ENCODE measurements at places on chromosomes 12 and 14. TPM values are rescaled to one million over a fixed set of nuclear protein-coding genes. Genes with fewer than 3 reads are reported as not detected.

GRCh38 chr12:113315358-113315757 lies 19.6 kb downstream of the SLC8B1 start:
- DNase-seq: peak; percentile 51
- no peaks in the 10 kb centered on the region for H3K27me3 ChIP-seq
- no peak overlapping the region for H3K27ac ChIP-seq
- peaks cover 12% of the 10 kb centered on the region for H3K36me3 ChIP-seq
- no peak overlapping the region for H3K4me3 ChIP-seq
- H3K4me1 ChIP-seq: peaks cover 4% of the 10 kb centered on the region

DNA sequence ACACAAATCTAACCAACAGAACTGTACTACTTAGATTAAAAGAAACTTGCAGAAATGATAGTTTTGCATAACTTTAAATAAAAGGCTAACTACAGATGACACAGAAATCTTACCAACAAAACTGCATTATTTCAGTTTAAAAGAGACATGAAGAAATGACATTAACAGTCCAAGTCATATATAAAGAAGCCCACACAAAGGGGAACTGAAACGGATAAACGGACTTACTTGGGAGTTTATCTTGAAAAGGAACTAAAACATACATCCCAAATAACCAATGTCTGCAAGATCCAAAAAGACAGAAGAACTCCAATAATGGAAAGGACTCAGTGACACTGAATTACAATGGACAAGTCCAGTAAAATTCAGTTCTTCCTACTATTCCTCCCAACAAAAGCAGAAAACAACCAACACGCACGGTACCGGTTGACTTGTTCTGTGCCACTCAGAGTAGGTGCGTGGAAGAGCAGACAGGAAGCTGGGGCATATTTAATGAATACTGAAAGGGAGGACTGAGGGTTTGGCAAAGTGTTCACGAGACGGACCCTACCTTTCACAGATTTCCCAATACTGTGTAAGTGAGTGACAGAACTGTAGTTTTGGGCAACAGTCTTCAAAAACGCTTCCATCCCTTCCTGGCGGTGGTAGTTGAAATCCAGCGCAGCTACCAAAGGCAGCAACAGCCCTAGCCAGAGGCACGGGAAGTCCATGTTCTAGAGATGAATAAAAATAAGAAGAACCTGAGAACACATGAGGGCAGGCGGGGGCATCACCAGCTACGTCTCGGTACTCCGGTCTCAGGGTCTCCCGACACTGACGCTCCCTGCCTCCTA lies 627 bp downstream of the CPM start:
- peak overlapping the region; percentile 31 for H3K27ac ChIP-seq
- H3K27me3 ChIP-seq: peaks cover 2% of the 10 kb centered on the region
- H3K4me1 ChIP-seq: peaks cover 22% of the 10 kb centered on the region
- no peak for DNase-seq
- peak overlapping the region; percentile 70 for H3K4me3 ChIP-seq
- no peaks in the 10 kb centered on the region for H3K36me3 ChIP-seq

GRCh38 chr12:95582230-95583058 lies 31.2 kb upstream of the USP44 start:
- H3K4me1 ChIP-seq: no peaks in the 10 kb centered on the region
- DNase-seq: no peak
- no peaks in the 10 kb centered on the region for H3K27me3 ChIP-seq
- no peak overlapping the region for H3K27ac ChIP-seq

The CPM gene
- total RNA-seq: 16.0 TPM

The SOAT2 gene
- not detected for total RNA-seq

The CABP1 gene
- total RNA-seq: 3.8 TPM

The ANAPC5 gene
- 55.0 TPM for total RNA-seq

DNA sequence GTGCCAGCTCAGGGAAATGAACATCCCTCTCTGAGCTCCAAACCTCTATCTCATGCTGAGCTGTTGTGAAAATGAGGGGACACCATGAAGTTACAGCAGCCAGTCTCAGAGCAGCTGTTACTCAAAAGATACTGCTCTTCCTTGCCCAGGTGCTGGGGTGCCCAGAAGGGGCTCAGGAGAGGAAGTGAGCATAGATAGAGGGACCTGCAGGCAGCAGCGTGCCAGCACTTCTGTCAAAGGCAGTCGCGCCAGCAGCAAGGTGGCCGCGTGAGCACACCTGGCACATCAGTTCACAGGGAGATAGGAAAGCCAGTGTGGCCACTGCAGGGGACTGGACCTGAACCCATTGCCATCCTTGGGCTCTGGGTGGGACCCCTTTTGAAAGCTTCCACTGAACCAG lies 27.8 kb downstream of the C14orf132 start:
- H3K4me3 ChIP-seq: no peak overlapping the region
- no peaks in the 10 kb centered on the region for H3K27me3 ChIP-seq
- no peak for DNase-seq
- H3K4me1 ChIP-seq: no peaks in the 10 kb centered on the region

DNA sequence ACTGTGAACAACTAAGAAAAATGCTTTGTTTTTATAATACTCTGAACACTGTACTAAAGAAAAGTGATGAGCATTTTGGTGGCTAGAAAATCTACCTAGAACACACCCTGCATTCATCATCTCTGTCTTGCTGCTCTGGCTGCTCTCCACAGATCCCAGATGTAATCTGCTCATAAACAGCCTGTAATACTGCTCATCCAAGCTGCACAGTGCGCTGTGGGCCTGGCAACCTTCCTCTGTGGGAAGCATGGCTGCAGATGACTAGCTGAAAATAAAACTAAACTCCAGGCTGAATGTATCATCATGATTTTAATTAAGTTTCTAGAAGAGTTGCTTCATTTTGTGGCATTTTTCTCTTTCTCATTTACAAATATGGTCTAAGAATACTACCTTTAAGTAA lies 200.7 kb downstream of the SLC2A13 start:
- no peaks in the 10 kb centered on the region for H3K4me1 ChIP-seq
- no peak overlapping the region for H3K27ac ChIP-seq
- H3K36me3 ChIP-seq: no peaks in the 10 kb centered on the region
- peak; percentile 43 for DNase-seq
- no peaks in the 10 kb centered on the region for H3K27me3 ChIP-seq

- H3K4me3 ChIP-seq: no peak overlapping the region
- H3K36me3 ChIP-seq: no peaks in the 10 kb centered on the region
- no peak for DNase-seq
- no peaks in the 10 kb centered on the region for H3K27me3 ChIP-seq
- no peaks in the 10 kb centered on the region for H3K4me1 ChIP-seq
- H3K27ac ChIP-seq: no peak overlapping the region
Measured at GRCh38 chr14:93736378-93737014, 51.8 kb downstream of the PRIMA1 start.

DNA sequence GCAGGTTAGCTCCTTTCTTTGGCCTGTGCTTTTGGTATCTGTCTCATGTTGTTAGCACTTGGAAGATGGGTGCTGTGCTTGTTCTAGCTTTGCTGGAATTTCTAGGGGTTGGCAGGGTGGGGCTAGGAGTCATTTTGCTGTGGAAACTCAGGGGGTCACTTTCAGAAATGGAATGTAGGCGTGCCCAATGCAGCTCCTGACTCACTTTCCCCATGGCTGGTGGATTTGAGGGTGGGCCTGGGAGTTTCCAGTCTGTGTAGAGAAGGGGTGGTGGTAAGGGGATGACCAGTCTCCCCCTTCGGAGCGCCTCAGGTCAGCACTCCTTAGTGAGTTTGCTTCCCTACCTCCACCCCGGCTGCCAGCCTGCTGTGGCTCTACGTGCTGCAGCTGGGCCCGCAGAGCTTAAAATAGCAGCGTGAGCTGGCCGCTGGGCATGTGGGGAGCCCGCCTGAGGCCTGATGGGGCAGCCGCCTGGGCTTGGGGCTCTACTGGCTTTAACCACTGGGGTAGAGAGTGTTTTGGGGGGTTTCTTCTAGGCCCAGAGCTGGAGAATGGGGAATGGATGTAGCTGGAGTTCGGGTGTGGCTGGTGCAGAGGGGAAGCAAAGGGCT lies 108.2 kb downstream of the TSPAN9 start:
- H3K27me3 ChIP-seq: no peaks in the 10 kb centered on the region
- peaks cover 69% of the 10 kb centered on the region for H3K4me1 ChIP-seq
- DNase-seq: peak; percentile 89

- H3K36me3 ChIP-seq: no peaks in the 10 kb centered on the region
- no peak for DNase-seq
- H3K27me3 ChIP-seq: no peaks in the 10 kb centered on the region
- H3K4me3 ChIP-seq: no peak overlapping the region
- H3K4me1 ChIP-seq: no peaks in the 10 kb centered on the region
Measured at GRCh38 chr14:73680821-73681220, 33.4 kb downstream of the PNMA1 start.

GRCh38 chr12:185576-185955 lies 28.4 kb downstream of the SLC6A12 start:
- H3K27ac ChIP-seq: no peak overlapping the region
- H3K27me3 ChIP-seq: no peaks in the 10 kb centered on the region
- peaks cover 30% of the 10 kb centered on the region for H3K4me1 ChIP-seq
- no peaks in the 10 kb centered on the region for H3K36me3 ChIP-seq
- H3K4me3 ChIP-seq: no peak overlapping the region

GRCh38 chr12:67070604-67071003 lies 198.6 kb upstream of the CAND1 start:
- H3K27ac ChIP-seq: no peak overlapping the region
- H3K36me3 ChIP-seq: no peaks in the 10 kb centered on the region

DNA sequence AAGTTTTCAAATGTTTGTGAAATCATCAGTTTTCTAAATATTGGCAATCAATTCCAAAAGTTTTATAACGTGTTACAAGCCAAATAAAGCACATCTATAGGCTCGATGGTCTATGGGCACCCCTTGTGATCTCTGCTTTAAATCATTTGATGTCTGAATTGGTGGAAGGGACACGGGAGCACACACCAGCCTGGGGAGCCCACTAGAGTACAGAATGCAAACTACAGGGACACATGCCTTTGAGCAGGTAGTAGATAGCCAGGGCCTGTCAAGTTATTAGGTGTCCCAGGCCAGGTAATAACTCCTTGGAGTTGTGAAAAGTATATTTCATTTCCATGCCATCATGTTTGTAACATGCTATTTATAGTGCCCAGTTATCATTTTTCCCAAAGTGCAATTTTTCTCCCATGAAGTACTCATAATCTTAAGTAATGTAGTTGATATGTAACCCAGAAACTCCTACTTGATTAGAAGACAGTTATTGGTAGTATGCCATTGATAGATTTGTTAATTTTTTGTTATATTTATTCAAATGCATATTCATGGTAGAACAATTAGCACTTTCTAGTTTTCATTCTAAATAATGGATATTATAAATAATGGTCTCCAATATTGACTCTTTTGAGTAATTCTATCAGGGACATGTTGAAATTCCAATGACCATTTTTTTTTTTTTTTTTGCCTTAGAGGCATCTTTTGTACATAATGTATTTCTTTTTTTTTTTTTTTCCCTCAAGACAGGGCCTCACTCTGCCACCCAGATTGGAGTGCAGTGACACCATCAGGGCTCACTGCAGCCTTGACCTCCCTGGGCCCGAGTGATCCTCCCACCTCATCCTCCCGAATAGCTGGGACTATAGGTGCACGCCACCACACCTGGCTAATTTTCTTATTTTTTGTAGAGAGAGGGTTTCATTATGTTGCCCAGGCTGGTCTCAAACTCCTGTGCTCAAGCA lies 96.9 kb upstream of the FGD4 start:
- H3K4me1 ChIP-seq: no peaks in the 10 kb centered on the region
- no peaks in the 10 kb centered on the region for H3K27me3 ChIP-seq
- H3K36me3 ChIP-seq: peaks cover 14% of the 10 kb centered on the region
- H3K4me3 ChIP-seq: no peak overlapping the region

The CCDC184 gene
- 1.00 TPM for total RNA-seq

The VTI1B gene
- 112 TPM for total RNA-seq

DNA sequence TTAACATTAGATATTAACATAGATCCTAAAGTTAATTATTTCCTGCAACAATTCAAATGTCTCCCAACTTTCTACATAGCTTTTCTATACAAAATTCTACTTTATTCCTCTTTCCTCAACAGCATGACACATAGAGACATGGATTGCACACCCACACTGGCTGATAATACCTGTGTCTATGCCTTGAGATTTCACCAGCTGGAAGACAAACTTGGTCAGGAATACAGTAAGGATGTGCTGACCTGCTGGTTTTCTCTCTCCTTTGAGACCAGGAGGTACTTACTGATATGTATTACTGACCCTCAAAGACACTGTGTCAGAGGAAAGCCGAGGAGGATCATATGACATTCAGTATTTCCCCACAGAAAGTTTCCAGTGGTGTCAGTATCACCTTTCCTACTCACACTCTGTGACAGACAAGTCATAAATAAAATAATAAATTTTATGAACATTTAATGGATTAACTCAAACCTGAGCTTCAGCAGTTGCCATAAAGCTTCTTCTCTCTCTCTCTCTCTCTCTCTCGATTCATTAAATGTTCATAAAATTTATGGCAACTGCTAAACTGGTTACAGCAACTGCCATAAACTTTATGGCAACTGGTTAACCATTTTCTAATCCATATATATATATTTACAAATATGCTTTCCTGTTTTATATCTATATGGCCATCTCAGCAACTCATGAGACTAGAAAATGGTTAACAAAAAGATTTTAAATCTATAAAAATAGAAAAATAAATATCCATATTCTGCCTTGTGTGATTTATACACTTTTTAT lies 22.7 kb downstream of the EIF2S3B start:
- H3K27ac ChIP-seq: no peak overlapping the region
- no peak for DNase-seq
- H3K27me3 ChIP-seq: no peaks in the 10 kb centered on the region
- H3K36me3 ChIP-seq: no peaks in the 10 kb centered on the region
- no peaks in the 10 kb centered on the region for H3K4me1 ChIP-seq
